ENCODE measurements at places on chromosomes 7 and 10. TPM values are rescaled to one million over a fixed set of nuclear protein-coding genes. Genes with fewer than 3 reads are reported as not detected.

HOXA9 gene
- 58.9 TPM for total RNA-seq

HOXA3 gene
- total RNA-seq = 14.1 TPM

FOXI2 gene
- total RNA-seq = not detected

ARHGEF5 gene
- total RNA-seq = 76.5 TPM

ACBD7 gene
- total RNA-seq = not detected

TUBAL3 gene
- 68.5 TPM for total RNA-seq

C7orf57 gene
- total RNA-seq = not detected

AGMO gene
- total RNA-seq = not detected

FZD1 gene
- 8.3 TPM for total RNA-seq

IGF2BP3 gene
- total RNA-seq = 0.41 TPM

OR6B1 gene
- not detected for total RNA-seq

INPP5F gene
- 24.6 TPM for total RNA-seq

SMNDC1 gene
- total RNA-seq = 3.6 TPM

VPS37D gene
- 0.82 TPM for total RNA-seq

SORCS1 gene
- 5.1 TPM for total RNA-seq

AKR1C1 gene
- 10.8 TPM for total RNA-seq

ATAD1 gene
- 43.5 TPM for total RNA-seq

DNAJB12 gene
- total RNA-seq = 33.7 TPM

C10orf53 gene
- not detected for total RNA-seq

RHEB gene
- total RNA-seq = 42.7 TPM

AKR1C2 gene
- total RNA-seq = 72.7 TPM

FAM25A gene
- not detected for total RNA-seq

SLC25A40 gene
- 50.8 TPM for total RNA-seq

PIK3AP1 gene
- total RNA-seq = 21.3 TPM

CRYGN gene
- not detected for total RNA-seq

LBX1 gene
- not detected for total RNA-seq

RPA3 gene
- 4.1 TPM for total RNA-seq

STEAP1 gene
- 7.2 TPM for total RNA-seq

DNA2 gene
- total RNA-seq = 0.20 TPM

DNAH11 gene
- not detected for total RNA-seq

EPDR1 gene
- 19.1 TPM for total RNA-seq

C10orf143 gene
- 3.8 TPM for total RNA-seq

MRLN gene
- not detected for total RNA-seq

SLC26A3 gene
- 4,526 TPM for total RNA-seq

CPA2 gene
- total RNA-seq = not detected

LRRC18 gene
- not detected for total RNA-seq

KIF11 gene
- total RNA-seq = 0.37 TPM

CCDC7 gene
- 15.1 TPM for total RNA-seq

TMEM270 gene
- total RNA-seq = not detected

LEP gene
- 1.1 TPM for total RNA-seq

HABP2 gene
- not detected for total RNA-seq

PDE6C gene
- not detected for total RNA-seq

All from transverse colon (tissue), 4 donors.